CD4-positive, alpha-beta T cell treated with Interleukin-12 subunit alpha and Interleukin-12 subunit beta, for 1 hour (primary cell): ENCODE measurements at places on chromosomes 2 and 18.

DNA sequence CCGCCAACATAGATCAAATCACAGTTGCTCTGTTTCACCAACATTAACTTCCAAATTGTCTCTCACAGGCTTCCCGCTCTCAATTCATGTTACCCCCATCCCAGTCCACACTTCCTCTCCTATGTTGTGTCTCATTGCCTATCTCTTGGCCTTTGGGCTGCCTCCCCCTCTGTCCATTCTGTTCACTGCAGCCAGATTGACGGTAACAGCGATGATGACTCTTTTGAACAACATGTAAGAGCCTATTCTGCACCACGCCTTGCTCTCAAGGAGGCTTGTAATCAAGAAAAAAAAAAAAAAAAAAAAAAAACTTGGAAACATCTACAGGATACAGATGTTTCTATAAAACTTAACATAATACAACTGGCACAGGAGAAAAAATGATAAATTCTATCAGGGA lies 77.3 kb upstream of the RMDN2 start:
- no peak for DNase-seq

GRCh38 chr2:135030826-135031225 lies 16.4 kb downstream of the MAP3K19 start:
- DNase-seq = no peak

GRCh38 chr18:63446266-63446665 lies 24.0 kb upstream of the VPS4B start:
- no peak for DNase-seq

DNA sequence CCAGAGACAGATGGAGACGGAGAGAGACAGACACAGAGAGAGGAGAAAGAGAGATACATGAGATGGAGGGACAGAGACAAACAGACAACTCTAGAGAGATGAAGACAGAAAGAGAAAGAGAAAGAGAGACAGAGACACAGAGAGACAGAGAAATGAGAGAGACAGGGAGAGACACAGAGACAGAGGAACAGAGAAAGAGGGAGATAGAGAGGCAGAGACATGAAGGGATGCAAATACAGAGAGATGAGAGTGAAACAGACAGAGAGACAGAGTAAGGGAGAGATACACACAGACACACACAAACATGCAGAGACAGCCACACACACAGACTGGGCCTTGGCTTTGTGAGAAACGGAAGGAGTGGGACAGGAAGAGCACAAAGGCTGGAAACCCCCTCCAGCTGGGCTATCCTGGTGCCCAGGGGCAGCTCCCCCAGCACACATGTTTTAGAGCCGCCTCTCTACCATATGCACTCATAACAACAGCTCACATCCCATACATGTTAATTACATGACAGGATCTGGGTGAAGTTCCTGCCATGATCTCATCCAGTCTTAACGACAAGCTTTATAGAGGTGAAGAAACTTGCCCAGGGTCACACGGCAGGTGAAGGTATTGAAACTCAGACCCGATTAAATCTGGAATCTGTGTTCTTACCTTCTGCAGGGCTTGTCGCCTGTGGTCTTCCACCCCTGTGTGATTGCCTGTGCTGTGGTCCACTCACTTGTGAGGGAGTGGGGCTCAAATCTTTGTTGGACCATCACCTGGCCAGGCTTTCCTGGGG lies 32.4 kb downstream of the IL18R1 start:
- DNase-seq = no peak

- no peak for DNase-seq
Observed at GRCh38 chr2:212845941-212846340, 305.5 kb downstream of the IKZF2 start.

- DNase-seq = peak; percentile 66
Observed at GRCh38 chr2:172172513-172173173, 69.9 kb upstream of the DLX2 start.
